NCI-H1417 (cell line): ENCODE measurements at places on chromosomes 2 and 18.

DNA sequence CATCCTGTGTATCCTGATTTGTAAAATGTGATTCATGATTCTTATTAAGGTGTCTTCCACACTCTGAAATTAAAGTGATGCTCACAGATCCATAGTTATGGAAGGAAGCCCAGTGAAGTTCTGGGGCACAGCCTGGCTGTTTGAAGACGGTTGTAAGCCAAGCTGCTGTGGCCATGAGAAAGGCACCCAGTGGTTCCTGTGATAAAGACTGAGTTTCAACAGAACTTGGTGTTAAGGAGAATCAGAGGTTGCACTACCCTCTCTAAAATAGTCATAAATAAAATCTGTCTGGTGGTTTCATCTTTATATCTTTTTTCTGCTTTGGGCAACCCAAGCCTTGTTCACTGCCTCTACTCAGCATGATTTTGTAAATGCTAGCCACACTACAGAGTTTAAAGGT, 32.2 kb upstream of the SPOPL start:
- DNase-seq, result no peak

GRCh38 chr2:237505188-237505939, 18.3 kb downstream of the MLPH start:
- no peak for DNase-seq

DNA sequence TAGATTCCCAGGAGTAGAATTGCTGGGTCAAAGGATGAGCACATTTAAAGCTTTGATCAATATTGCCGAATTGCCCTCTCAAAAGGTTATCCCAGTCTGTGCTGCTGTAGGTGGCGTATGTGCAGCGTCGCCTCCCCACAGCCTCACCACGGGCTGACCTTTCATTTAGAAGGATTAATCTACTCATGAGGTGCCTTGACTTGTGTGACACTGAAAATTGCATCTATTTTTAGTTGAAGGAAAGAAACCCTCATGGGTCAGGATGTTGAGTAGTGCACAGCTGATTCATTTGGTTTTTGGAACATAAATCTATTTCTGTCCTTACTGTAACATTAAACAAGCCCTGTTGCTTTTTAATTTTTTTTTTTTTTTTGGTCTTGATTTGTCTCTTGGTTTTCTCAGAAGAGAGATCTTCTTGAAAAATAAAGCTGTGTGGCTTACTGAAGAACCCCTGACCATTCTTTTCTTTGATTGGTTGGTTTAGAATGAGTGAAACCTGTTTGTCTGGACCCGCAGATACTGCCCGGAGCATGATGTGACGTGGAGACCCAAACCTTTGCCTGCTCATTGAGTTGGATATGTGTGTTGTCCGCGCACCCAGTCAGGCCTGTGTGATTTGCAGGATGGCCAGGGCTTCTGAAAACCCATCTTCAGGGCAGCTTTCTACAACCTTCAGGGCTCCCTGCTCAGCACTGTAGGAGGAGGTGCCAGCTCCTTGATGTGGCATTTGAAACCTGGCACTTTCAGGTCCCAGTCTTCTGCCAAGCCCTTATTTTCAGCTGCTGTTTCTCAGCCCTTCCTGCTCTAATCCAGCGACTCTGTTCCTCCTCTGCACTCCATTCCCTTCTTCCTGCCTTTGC, 61.0 kb downstream of the LPIN1 start:
- no peak for DNase-seq

- no peak for DNase-seq
Observed at GRCh38 chr2:118774458-118775133, 72.9 kb downstream of the EN1 start.

DNA sequence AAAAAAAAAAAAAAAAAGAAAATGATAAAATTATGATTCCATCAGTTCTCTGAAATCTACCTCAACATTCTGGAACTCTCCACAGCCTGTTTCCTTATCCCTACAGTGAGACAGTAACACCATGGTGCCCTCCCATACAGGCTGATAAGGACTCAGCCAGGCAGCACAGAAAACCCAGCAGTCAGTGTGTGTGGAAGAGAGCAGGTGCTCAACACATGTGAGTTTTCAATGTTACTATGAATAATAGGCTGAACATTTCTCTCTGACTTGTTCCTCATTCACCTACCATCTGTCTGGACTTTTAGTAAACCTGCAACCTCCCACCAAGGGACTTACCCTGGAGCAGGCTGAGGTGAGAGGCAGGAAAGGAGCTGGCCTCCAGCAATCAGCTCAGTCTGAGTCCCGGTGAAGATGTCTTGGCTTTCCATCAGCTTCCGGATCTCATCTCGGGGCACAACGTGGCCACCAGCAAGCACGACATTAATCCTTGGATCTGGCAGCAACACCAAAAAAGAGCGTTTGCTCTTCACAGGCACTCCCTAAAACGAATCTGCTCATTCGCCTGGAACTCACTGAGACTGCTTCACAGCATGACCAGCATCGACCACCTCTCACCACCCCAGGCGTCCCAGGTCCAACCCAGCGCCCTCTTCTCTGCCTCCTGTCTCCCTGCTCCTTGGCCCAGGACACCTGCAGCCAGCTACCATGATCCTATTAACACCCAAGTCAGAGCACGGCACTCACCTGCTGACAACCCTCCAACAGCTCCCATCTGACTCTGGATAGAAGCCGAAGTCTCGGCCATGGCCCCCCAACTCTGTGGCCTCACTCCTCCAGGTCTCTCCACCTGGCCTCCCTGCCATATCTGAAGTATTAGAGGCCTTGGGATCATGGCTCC, 16.5 kb downstream of the PASK start:
- no peak for DNase-seq

DNA sequence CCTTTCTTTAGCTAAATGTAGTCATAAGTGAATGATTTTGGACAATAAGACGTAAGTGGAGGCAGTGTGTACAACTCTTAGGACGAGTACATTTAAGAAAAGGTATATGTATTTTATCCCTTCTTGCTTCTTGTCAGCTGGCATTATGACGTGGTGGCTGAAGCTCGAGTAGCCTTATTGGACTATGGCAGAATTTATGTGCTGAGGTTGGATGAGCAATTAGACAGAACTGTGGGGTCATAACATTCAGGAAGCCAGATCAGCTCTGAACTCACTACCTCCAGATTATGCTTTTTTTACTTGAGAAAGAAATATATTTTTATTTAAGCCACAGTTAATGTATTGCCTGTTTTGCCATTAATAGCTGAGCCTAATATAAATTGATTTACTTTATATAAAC, 661.5 kb downstream of the ERBB4 start:
- DNase-seq, result no peak

GRCh38 chr2:120091436-120091835, 78.6 kb downstream of the EPB41L5 start:
- DNase-seq, result peak; percentile 2

DNA sequence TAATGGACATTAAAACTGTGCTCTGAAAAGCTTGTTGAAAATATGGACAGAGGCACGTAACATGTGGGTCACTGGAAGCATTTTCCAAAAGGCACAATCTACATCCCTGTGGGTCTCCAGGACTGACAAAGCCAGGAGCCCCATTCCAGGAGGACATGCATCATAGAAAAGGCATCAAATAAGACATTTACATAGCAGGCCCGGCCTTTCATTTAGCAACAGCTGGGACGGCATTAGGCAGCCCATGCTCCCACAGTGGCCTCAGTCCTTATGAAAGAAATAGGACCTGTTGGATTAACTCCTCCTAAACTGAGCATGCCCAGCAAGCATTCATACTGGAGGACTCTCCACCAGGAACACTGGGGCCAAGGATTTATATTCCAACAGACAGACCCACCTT, 72.2 kb downstream of the TWIST2 start:
- DNase-seq, result no peak

DNA sequence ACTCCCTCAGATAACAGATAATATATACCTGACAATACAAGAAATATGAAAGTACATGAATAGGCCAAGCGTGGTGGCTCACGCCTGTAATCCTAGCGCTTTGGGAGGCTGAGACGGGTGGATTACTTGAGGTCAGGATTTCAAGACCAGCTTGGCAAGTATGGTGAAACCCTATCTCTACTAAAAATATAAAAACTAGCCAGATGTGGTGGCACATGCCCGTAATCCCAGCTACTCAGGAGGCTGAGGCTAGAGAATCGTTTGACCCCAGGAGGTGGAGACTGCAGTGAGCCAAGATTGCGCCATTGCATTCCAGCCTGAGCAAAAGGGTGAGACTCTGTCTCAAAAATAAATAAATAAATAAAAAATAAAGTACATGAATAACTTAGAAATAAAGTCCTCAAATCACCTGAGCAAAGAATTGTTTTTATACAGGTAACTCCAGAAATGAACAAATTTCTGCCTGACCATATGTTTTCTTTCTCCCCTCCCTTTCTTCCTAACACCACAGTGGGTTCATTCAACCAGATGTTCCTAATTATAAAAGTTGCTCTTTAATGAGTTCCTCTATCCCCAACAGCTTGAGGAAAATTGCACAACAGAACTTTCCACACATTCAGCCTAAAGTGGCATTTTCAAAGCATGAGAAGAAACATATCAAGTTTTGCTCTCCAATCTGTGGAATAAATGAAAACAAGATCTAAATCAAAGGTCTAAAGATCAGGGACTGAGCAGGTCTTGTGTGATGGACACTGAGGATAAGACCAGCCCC, 33.6 kb upstream of the AP1S3 start:
- no peak for DNase-seq

DNA sequence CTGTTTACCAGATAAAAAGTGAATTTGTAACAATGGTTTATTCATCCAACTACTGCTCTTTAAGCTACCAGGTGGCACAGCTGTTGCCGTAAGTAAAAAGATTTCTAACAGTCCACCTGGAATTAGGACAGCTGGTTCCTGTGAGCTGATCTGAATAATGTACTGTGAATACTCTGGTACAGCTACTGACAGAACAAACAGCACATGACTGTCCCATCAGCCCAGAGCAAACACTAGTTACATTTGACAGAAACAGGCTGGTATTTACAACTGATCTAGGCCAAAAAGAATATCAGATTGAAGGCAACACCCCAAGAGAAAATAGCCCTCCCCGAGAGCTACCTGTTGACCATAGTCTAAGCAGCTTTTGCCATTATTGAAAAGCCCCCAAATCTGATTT, 840.4 kb downstream of the CPS1 start:
- peak; percentile 27 for DNase-seq

DNA sequence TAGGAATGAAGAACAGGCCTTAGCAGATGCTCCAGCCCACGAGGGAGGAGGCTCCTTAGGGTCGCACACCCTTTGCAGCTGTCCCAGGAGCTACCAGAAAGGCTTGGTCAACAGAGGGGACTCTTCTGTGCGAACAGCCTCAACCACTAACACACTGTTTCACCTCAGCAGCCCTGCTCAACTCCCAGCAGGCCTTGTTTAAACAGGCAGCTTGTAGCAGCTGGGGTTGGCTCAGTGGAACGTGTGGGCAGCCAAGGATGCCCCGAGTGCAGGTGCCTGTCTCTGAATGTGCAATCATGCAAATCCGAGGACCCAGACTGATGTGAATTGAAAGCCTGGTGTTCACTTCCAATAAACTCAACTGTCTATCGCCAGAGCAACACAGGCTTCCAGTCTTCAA, 88.7 kb upstream of the CXCR4 start:
- peak; percentile 55 for DNase-seq

DNA sequence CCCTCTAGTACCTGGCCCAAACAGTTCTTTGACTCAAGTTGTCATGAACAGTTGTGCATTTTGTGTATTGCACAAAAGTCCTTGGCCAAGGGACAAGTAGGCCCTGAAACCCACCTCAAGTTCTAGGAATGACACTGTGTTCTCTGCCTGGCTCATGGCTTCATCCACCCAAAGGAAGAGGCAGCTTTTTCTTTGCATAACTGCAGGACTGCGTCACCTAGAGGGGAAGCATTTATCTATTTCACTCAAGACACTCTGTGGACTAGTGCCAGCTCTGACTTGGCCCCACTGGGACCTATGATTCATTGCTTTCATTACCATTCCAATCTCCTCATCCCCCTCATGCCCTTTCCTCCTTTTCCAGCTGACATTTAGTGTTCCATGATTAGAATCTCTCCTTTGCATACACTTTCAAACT, 119.3 kb upstream of the SIX2 start:
- no peak for DNase-seq

DNA sequence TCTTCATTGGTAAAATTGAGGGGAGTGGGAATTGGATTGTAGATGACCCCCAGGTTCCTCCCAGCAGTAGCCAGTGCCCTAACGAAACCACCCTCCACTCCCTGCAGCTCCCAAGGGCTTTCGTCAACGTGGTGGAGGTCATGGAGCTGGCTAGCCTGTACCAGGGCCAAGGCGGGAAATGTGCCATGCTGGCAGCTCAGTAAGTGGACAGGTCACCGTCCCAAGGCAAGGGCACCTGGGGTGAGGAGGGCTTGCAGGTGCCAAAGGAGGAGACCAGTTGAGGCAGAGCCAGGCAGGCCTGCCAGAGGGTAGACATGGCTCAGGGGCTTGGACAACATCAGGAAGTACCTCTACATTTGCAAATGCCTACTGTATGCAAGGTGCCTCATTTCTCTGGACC, 122.6 kb upstream of the PPP1CB start:
- DNase-seq, result no peak

DNA sequence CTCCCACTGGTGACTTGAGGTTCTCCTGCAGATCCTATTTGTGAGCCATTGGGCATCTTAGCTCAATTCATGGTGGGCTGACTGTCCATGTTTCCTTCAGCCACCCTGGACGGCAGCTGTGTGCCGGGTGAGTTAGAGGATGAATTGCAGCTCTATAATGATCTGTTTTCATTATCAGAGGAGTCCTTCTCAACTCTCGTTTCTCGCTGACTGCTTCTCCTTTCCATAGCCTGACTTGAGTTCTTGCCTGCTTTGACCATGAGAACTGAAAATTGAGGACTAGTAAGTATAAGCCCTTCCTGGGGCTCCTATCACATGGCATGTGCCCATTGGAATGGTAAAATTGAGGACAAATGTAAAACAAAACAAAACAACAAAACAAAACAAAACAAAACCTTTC, 121.8 kb downstream of the CDC42EP3 start:
- DNase-seq, result no peak

- DNase-seq, result no peak
Observed at GRCh38 chr2:30223413-30223874, 7.9 kb upstream of the LBH start.

DNA sequence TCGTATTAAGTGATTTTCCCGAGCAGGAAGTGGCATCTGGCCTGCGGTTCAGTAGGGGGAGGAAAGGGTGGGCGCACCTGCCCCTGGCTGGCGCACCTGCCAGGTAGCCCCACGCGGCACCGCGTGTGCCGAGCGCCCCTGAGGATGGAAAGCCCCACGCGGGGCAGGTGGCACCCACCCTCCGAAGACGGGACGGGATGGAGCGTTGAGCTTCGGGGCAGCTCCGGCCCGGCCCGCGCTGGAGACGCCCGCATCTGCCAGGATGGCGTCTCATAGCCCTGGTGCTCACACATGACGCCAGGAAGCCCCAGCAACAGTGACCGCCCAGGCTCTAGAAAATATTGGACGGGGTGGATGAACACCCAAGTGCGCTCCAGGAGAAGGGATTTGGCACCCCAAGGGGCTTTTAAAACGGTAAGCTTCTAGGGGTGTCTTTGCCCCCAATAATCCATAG, 2.5 kb upstream of the NFATC1 start:
- DNase-seq, result peak; percentile 64

- no peak for DNase-seq
Observed at GRCh38 chr18:77057006-77057395, 75.6 kb downstream of the MBP start.
